Hematopoietic multipotent progenitor cell (in vitro differentiated cells): ENCODE measurements at places on chromosomes 1 and 21. TPM values are rescaled to one million over a fixed set of nuclear protein-coding genes. Genes with fewer than 3 reads are reported as not detected.

Gene TMEM52
- total RNA-seq = 0.27 TPM

Gene SLAMF9
- total RNA-seq = under 0.01 TPM

Gene BCL2L15
- under 0.01 TPM for total RNA-seq

Gene BATF3
- 3.2 TPM for total RNA-seq

Gene B3GALT2
- total RNA-seq = not detected

Gene ADAM15
- total RNA-seq = 60.1 TPM

Gene S100A8
- total RNA-seq = 12.1 TPM

Gene SPOCD1
- total RNA-seq = under 0.01 TPM

Gene MIGA1
- 4.6 TPM for total RNA-seq

Gene MCOLN2
- total RNA-seq = 1.1 TPM

Gene AMY2A
- total RNA-seq = not detected

Gene IRF6
- total RNA-seq = 5.4 TPM

Gene SLAMF8
- 0.27 TPM for total RNA-seq

Gene SPRR1A
- not detected for total RNA-seq

Gene ARHGAP30
- total RNA-seq = 94.5 TPM

Gene CFHR4
- not detected for total RNA-seq

Gene SWT1
- 3.0 TPM for total RNA-seq

Gene CLDN17
- total RNA-seq = not detected

Gene RPRD2
- 10.5 TPM for total RNA-seq

Gene SHE
- 0.27 TPM for total RNA-seq

Gene GRIK3
- under 0.01 TPM for total RNA-seq

Gene PLA2G2F
- under 0.01 TPM for total RNA-seq
